T-helper 17 cell (primary cell): ENCODE measurements at places on chromosomes 5 and 9. TPM values are rescaled to one million over a fixed set of nuclear protein-coding genes. Genes with fewer than 3 reads are reported as not detected.

ZNF366 gene
- 0.39 TPM for total RNA-seq

C9 gene
- not detected for total RNA-seq

CCL27 gene
- total RNA-seq, result not detected

NR4A3 gene
- 48.2 TPM for total RNA-seq

CCDC171 gene
- total RNA-seq, result 0.52 TPM

ROR2 gene
- 0.22 TPM for total RNA-seq

RANBP3L gene
- not detected for total RNA-seq

IL13 gene
- not detected for total RNA-seq

MAMDC2 gene
- 0.07 TPM for total RNA-seq

PCDHGA6 gene
- total RNA-seq, result 0.10 TPM

STK32A gene
- total RNA-seq, result not detected

HSPA9 gene
- 305 TPM for total RNA-seq

FSTL4 gene
- total RNA-seq, result 0.26 TPM

SLC45A2 gene
- not detected for total RNA-seq

FOXD1 gene
- not detected for total RNA-seq

KIAA0825 gene
- 3.0 TPM for total RNA-seq

PCDHGC5 gene
- not detected for total RNA-seq

CTNND2 gene
- total RNA-seq, result 1.6 TPM

RLN2 gene
- 1.8 TPM for total RNA-seq

CORO2A gene
- total RNA-seq, result 16.6 TPM

ZFP2 gene
- 0.50 TPM for total RNA-seq

KCNIP1 gene
- total RNA-seq, result not detected

PCDHGA2 gene
- total RNA-seq, result not detected

GPR151 gene
- not detected for total RNA-seq

ZNF367 gene
- total RNA-seq, result 4.7 TPM

SPINK4 gene
- not detected for total RNA-seq

ADGRV1 gene
- 0.52 TPM for total RNA-seq

CARD6 gene
- 1.7 TPM for total RNA-seq

NKD2 gene
- total RNA-seq, result not detected

GABRA1 gene
- 0.10 TPM for total RNA-seq

AIF1L gene
- 0.22 TPM for total RNA-seq

CLIC3 gene
- total RNA-seq, result 2.1 TPM

CDX1 gene
- not detected for total RNA-seq

IFNA21 gene
- not detected for total RNA-seq

SPINK1 gene
- not detected for total RNA-seq

CDH10 gene
- not detected for total RNA-seq

NFIL3 gene
- 20.1 TPM for total RNA-seq
